ENCODE measurements at places on chromosomes 1 and 21. TPM values are rescaled to one million over a fixed set of nuclear protein-coding genes. Genes with fewer than 3 reads are reported as not detected.

Gene S100A9
- 3.5 TPM for total RNA-seq

Gene PGLYRP3
- not detected for total RNA-seq

Gene SH2D2A
- total RNA-seq, result 0.58 TPM

Gene MDM4
- total RNA-seq, result 132 TPM

Gene OR2L5
- total RNA-seq, result not detected

Gene CITED4
- 14.2 TPM for total RNA-seq

- no peak for DNase-seq
Measured at GRCh38 chr1:56825436-56825835, 6.2 kb upstream of the FYB2 start.

GRCh38 chr1:162709132-162709860 is 77.0 kb downstream of the DDR2 start:
- DNase-seq, result no peak

- no peak for DNase-seq
Measured at GRCh38 chr21:14600569-14601297, 54.6 kb upstream of the SAMSN1 start.

Data from mesothelial cell of epicardium (in vitro differentiated cells).